Muscle of leg (tissue), 16 donors: ENCODE measurements at places on chromosomes 2 and 18.
A peak's percentile ranks its signal among the peaks of the same experiment; 100 is the strongest.

GRCh38 chr2:210072493-210072892 lies 70.1 kb downstream of the RPE start:
- DNase-seq = no peak

DNA sequence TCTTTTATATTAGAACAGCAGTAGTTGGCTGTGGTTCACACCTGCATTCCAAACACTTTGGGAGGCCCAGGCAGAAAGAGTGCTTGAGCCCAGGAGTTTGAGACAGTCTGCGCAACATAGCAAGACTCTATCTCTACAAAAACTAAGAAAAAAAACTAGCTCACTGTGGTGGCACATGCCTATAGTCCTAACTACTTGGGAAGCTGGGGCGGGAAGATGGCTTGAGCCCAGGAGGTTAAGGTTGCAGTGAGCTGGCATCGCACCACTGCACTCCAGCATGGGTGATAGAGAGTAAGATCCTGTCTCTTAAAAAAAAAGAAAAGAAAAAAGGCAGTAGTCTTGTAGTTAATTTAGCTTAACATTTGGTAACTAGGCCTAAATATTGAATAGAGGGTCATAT lies 136.6 kb downstream of the AGPS start:
- DNase-seq = no peak

DNA sequence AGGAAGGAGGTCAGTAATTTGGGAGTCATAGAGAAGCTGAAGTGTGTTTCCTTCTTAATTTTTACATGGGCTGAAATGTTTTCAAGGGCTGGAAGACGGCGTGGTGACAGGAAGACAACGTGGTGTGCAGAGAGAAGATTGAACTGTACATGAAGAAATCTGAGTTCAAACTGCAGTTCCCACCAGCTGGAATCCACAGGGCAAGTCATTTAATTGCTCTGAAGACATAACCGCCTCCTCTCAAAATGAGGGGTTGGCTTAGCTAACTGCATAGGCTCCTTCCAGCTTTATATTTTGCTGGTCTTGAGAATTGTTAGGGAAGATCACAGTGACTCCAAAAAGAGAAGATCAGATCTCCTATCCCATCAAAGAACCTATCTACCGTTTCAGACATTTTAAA lies 103.9 kb downstream of the SLC8A1 start:
- no peak for DNase-seq

GRCh38 chr2:189854187-189854586 lies 69.9 kb downstream of the PMS1 start:
- DNase-seq = peak; percentile 88

GRCh38 chr2:73949802-73950201 lies 23.1 kb downstream of the DGUOK start:
- DNase-seq = no peak

- no peak for DNase-seq
Observed at GRCh38 chr2:197182668-197183067, 127.9 kb downstream of the ANKRD44 start.
